ENCODE measurements at places on chromosomes 7 and 10.
A peak's percentile ranks its signal among the peaks of the same experiment; 100 is the strongest.

GRCh38 chr7:17600340-17600752, 301.9 kb downstream of the AHR start:
- peak; percentile 80 for DNase-seq

- no peak for DNase-seq
Observed at GRCh38 chr7:645606-646005, 80.9 kb upstream of the DNAAF5 start.

GRCh38 chr10:124565565-124566221, 104.1 kb downstream of the LHPP start:
- no peak for DNase-seq

- DNase-seq = no peak
Observed at GRCh38 chr10:69807696-69808095, 6.0 kb downstream of the COL13A1 start.

GRCh38 chr10:102507521-102507920, 3.7 kb downstream of the SUFU start:
- no peak for DNase-seq

- DNase-seq = no peak
Observed at GRCh38 chr10:113007343-113007771, 57.3 kb downstream of the TCF7L2 start.

DNA sequence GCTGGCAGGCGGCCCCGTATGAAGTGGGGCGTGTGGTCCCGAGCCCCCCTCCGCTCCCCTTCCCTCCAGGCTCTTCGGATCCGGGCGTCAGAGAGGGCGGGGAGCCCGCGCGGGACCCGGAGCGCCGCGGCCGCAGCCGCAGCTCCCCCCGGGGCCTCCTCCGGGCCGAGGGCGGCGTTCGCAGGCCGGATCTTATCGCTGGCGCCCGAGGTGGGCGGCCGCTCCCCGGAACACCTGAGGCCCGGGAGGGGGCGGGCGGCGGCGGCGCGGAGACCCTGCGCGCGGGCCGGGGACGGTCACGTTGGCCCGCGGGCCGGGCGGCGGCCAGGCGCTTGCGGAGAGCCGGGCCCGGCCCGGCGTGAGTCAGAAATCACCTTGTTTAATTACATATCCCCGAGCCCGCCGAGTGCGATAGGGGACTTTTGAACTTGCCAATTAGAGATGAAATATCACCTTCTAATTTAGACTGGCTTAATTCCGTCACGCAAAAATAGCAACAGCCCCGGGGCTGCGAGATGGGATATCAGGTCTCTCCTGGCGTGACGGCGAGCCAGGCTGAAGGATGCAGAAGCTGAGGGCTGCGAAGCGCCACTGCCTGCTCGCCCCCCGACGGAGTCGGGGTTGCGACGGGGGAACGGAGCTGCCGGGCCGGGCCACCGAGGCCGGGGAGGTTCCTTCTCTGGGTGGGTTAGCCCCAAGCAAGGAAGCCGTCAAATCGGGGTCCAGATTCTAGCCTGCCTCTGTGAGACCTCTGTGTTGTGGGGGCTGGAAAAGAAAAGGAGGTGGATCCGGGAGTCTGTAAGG, 43.4 kb downstream of the LDB3 start:
- DNase-seq = no peak

GRCh38 chr7:100875356-100875751, 451 bp downstream of the SRRT start:
- DNase-seq = no peak

- DNase-seq = no peak
Observed at GRCh38 chr10:131452926-131453720, 141.6 kb upstream of the TCERG1L start.

DNA sequence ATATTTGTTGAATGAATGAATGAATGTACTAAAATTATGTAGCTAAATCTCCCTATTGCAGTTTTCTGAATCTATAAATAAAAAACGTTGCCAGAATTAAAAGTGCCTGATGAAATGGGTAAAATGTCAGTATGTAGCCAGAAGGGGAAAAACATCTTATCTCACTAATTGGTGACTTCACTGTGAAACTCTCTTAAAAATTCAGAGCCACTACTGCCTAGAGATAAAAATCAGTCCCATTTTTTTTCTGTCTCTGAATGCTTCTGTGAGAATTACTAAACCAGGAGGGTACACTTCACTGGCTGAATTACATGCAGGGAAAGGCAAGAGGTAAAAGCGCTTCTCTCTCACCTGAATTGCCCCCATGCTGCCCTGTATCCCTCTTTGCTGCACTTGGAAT, 69.6 kb upstream of the HPS1 start:
- DNase-seq = no peak

DNA sequence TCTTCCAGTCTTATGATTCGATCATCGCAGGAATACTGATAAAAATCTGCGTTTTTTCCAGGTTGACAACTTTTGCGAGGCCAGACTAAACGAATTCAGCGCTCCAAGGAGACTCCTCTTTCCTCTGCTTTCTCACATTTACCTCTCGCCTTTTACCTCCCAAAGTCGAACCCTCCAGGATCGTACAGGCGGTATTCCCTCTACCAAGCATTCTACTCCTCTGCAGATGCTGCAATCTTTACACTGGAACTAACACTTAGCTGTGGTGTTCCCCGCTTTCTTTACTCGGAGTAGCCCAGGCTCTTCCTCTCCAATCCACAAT, 449 bp downstream of the NUDT5 start:
- no peak for DNase-seq

DNA sequence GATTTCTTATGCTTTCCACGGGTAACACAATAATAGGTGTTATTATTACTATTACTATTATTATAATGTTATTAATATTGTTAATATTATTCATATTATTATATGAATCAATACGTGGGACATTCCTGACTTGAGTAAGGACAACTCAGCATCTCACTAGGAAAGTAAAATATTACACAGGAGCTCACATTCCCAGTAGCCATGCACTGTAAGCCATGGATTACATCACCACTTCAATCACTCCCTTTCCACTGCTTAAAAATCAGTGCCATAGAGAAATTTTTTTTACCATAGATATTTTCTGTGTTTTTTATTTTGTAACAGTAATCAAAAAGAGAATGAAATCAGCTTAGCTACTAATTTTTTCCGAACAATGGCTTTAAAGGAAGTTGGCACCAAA, 68.5 kb upstream of the DGKI start:
- no peak for DNase-seq

- DNase-seq = no peak
Observed at GRCh38 chr7:112515989-112516388, 35.2 kb downstream of the LSMEM1 start.

- DNase-seq = no peak
Observed at GRCh38 chr7:133126422-133126821, 44.5 kb upstream of the CHCHD3 start.

GRCh38 chr10:122301055-122301810, 30.1 kb downstream of the BTBD16 start:
- DNase-seq = no peak

GRCh38 chr10:17655567-17656146, 11.7 kb downstream of the STAM start:
- DNase-seq = no peak

DNA sequence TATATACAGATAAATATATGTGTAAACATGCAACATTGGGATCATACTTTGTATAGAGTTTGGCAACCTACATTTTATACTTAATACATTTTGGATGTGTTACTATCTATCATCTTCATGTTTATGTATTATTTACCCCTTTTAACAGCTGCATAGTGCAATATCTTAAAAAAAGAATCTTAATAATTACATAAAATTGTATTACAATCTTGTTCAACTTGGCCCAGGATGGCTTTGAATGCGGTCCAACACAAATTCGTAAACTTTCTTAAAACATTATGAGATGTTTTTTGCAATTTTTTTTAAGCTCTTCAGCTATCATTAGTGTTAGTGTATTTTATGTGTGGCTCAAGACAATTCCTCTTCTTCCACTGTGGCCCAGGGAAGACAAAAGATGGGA, 26.3 kb upstream of the PRPS1L1 start:
- DNase-seq = no peak

DNA sequence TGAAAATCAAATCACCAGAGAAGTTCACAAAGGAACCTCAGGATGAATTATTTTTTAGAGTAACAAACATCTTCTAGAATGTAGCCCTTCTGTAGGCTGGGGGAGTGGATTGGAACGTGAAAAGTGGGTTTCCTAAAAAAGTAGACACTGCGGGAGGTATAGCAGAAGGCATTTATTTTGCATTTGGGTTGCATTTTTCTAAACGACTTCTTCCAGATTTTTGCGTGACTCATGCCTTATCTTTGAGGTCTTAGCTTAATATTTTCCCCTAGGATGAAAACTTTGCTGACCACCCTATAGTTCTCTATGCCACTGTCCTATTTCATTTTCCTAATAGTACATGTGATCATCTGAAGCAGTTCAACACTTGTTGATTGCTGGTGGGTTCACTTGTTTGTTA, 112.7 kb upstream of the JCAD start:
- DNase-seq = no peak

DNA sequence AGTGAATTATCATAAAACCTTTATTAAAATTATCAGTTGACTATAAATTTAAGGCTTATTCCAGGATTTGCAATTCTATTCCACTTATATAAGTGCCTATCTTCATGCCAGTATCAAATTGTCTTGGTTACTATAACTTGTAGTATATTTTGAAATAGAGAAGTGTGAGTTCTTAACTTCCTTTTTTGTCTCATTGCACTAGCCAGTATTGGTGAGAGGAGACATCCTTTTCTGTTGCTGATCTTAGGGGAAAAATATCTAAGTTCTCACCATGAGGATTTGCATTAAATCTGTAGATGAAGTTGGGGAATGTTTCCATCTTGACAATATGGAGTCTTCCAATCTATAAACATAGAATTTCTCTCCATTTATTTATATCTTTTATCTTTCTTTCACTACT, 104.2 kb upstream of the MKI67 start:
- no peak for DNase-seq

GRCh38 chr7:45007571-45008328, 7.7 kb downstream of the CCM2 start:
- no peak for DNase-seq

All from AG04450 (cell line).